ENCODE measurements at places on chromosomes 12 and 14. TPM values are rescaled to one million over a fixed set of nuclear protein-coding genes. Genes with fewer than 3 reads are reported as not detected.

SOCS2 gene
- total RNA-seq: 16.6 TPM

LRP1-AS gene
- not detected for total RNA-seq

PXMP2 gene
- 42.3 TPM for total RNA-seq

TPPP2 gene
- total RNA-seq: 1.6 TPM

KRT77 gene
- total RNA-seq: not detected

GLIPR1L2 gene
- 1.5 TPM for total RNA-seq

GNB3 gene
- total RNA-seq: 7.5 TPM

CEBPE gene
- total RNA-seq: not detected

DNA sequence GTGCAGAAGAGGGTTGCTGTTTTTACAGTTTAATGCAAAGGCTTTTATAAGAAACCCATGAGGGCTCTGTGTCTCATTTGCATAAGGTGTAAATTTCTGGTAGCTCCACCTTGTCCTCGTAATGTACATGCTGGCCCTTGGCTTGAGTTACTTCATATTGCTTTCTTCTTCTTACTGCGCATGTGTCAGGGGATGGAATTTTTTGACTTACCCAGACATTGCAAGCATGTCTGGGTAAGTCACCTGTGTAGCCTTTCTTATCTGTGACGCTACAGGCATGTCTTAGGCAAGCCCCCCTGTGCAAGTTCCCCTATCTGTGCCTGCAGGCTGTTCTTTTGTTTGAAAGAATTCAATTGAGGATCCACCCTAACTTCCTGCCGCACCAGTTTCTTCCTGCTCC, 274.2 kb downstream of the ETNK1 start:
- H3K27ac ChIP-seq: no peak overlapping the region
- no peaks in the 10 kb centered on the region for H3K4me1 ChIP-seq
- H3K4me3 ChIP-seq: no peak overlapping the region
- H3K27me3 ChIP-seq: no peaks in the 10 kb centered on the region
- no peaks in the 10 kb centered on the region for H3K36me3 ChIP-seq

DNA sequence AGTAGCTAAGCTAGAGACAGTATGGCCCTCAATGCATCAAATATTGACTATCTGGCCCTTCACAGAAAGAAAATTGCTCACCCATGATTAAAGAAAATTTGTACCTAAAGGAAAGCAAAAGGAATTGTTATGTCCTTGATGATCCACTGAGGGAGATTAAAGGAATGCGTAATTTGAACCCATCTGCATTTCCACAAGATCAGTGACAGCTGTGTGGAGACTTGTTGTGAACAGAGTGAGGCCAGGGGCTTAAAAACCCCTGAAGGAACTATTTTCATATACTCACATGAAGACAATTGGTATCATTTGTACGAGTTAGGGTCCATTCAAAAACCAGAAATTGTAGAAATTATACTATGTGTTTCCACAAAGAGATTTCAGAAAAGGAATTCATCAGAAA, 1908.1 kb upstream of the SEL1L start:
- H3K36me3 ChIP-seq: no peaks in the 10 kb centered on the region
- no peak overlapping the region for H3K27ac ChIP-seq

GRCh38 chr12:130645751-130646150, 70.3 kb downstream of the RIMBP2 start:
- no peak overlapping the region for H3K27ac ChIP-seq
- H3K4me3 ChIP-seq: no peak overlapping the region
- H3K27me3 ChIP-seq: peaks cover 48% of the 10 kb centered on the region
- no peaks in the 10 kb centered on the region for H3K36me3 ChIP-seq
- DNase-seq: no peak
- peaks cover 4% of the 10 kb centered on the region for H3K4me1 ChIP-seq

DNA sequence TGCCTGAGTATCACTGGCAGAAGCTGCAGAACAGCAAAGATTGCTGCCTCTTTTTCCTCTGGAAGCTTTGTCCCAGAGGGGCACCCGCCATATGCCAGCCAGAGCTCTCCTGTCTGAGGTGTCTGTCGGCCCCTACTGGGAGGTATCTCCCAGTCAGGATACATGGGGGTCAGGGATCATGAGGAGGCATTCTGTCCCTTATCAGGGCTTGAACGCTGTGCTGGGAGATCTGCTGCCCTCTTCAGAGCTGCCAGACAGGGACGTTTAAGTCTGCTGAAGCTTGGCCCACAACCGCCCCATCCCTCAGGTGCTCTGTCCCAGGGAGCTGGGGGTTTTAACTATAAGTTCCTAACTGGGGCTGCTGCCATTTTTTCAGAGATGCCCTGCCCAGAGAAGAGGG, 20.3 kb downstream of the CLEC2B start:
- peaks cover 23% of the 10 kb centered on the region for H3K36me3 ChIP-seq
- H3K27ac ChIP-seq: no peak overlapping the region
- H3K4me3 ChIP-seq: no peak overlapping the region
- H3K27me3 ChIP-seq: no peaks in the 10 kb centered on the region
- no peak for DNase-seq

GRCh38 chr12:115998119-115998633, 279.3 kb downstream of the MED13L start:
- H3K4me3 ChIP-seq: no peak overlapping the region
- H3K4me1 ChIP-seq: peaks cover 9% of the 10 kb centered on the region
- peak overlapping the region; percentile 0 for H3K27ac ChIP-seq
- DNase-seq: no peak
- peaks cover 58% of the 10 kb centered on the region for H3K36me3 ChIP-seq

GRCh38 chr14:31527087-31527486, 34.1 kb upstream of the NUBPL start:
- DNase-seq: no peak
- H3K4me1 ChIP-seq: no peaks in the 10 kb centered on the region
- no peaks in the 10 kb centered on the region for H3K27me3 ChIP-seq
- no peak overlapping the region for H3K4me3 ChIP-seq

GRCh38 chr12:32024884-32025592, 65.8 kb downstream of the RESF1 start:
- DNase-seq: no peak
- no peaks in the 10 kb centered on the region for H3K27me3 ChIP-seq
- H3K36me3 ChIP-seq: no peaks in the 10 kb centered on the region
- no peak overlapping the region for H3K27ac ChIP-seq

GRCh38 chr14:51862176-51862796, 1.9 kb downstream of the GNG2 start:
- H3K4me3 ChIP-seq: peak overlapping the region; percentile 69
- H3K27ac ChIP-seq: peak overlapping the region; percentile 11
- no peak for DNase-seq
- H3K4me1 ChIP-seq: peaks cover 17% of the 10 kb centered on the region
- peaks cover 44% of the 10 kb centered on the region for H3K27me3 ChIP-seq
- H3K36me3 ChIP-seq: no peaks in the 10 kb centered on the region

- peaks cover 7% of the 10 kb centered on the region for H3K4me1 ChIP-seq
- H3K27ac ChIP-seq: no peak overlapping the region
- H3K27me3 ChIP-seq: no peaks in the 10 kb centered on the region
- DNase-seq: no peak
- H3K36me3 ChIP-seq: no peaks in the 10 kb centered on the region
These were observed 363.4 kb downstream of the NUAK1 start for GRCh38 chr12:105775343-105775742.
